ENCODE measurements at places on chromosomes 1 and 21.

DNA sequence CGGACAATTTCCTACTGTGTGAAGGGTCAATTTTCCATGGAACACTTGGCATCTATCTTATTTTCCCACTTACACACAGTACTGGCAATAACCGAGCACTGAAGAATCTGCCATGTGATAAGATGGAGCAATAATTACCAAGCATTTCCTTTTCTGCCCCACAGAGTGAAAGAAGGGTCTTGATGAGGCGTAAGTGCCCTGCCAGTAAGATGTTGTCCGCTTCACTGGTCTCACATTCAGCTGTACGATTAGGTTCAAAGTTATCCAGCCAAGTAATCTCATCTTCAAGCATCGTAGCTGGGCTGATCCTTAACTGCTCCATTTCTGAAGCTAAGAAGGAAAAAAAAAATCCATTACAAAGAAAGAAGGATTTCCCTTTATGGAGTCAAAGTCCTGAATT lies 67.8 kb downstream of the PCSK9 start:
- ATAC-seq: no peak

DNA sequence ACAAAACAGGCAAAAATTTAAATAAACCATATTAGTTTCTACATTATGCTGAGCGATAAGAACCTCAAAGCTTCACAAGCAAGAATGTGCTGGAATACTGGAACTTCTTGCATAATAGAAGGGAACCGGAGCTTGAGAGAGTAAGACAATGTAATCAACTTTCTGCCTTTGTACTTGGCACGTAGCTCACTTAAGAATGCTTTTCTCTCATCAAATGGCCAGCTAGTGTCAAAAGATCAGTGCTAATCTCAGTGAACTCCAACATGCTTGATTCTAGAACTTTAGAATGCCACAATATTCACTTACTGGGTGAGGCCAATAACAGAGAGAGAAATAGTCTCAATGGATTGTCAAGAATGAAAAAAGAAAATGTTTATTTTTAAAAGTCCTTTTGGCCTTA lies 486.1 kb upstream of the LRRC7 start:
- ATAC-seq: no peak

- no peak for ATAC-seq
Measured at GRCh38 chr1:9242338-9242969, 7.9 kb downstream of the H6PD start.

- no peak for ATAC-seq
Measured at GRCh38 chr1:53735681-53736080, 3.3 kb downstream of the GLIS1 start.

GRCh38 chr1:200351826-200352549 lies 57.8 kb downstream of the ZNF281 start:
- ATAC-seq: peak; percentile 52

- ATAC-seq: no peak
Measured at GRCh38 chr1:201533836-201534235, 5.1 kb upstream of the NAV1 start.

DNA sequence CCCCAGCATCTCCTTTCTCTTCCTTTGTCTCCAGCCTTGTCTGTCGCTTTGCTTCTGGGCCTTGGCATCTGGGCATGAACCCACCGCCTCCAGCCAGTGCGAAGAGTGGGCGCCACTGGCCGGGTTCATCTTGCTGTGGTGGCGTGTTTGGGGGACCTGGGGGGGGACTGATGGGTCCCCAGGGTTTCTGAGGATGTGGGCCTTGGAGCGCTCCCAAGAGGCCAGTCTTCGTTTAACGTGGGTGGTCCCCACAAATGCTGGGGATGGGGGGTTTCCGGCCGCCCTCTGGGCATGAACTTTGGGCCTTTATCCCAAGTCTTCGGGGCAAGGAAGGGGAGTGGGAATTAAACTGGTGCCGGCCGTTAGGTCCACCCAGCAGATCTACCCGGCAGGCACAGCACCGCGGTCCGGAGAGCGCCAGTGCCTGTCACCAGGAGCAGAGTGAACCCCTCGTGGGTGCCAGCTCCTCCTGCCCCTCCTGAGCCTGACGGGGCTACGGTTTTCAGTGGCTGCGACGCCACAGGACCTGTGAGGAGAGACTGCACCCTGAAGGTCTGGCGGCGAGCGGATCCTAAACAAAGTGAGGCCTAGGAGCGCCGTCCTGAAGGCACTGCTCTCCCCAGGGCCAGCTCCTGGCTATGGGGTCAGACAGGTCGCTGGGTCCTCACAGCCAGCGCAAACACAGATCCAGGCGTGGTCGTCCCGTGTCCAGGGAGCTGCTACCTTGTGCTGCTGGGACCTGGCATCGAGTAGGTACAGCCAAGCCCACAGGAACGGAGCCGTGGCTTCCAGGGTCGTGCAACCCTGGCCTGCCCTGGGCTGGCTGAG lies 12.1 kb upstream of the C1orf174 start:
- ATAC-seq: no peak

- ATAC-seq: peak; percentile 78
Measured at GRCh38 chr1:19336543-19336942, 24.4 kb downstream of the SLC66A1 start.
